ENCODE measurements at places on chromosomes 3 and 15.

- no peak for DNase-seq
Measured at GRCh38 chr3:194702545-194702944, 16.9 kb downstream of the FAM43A start.

DNA sequence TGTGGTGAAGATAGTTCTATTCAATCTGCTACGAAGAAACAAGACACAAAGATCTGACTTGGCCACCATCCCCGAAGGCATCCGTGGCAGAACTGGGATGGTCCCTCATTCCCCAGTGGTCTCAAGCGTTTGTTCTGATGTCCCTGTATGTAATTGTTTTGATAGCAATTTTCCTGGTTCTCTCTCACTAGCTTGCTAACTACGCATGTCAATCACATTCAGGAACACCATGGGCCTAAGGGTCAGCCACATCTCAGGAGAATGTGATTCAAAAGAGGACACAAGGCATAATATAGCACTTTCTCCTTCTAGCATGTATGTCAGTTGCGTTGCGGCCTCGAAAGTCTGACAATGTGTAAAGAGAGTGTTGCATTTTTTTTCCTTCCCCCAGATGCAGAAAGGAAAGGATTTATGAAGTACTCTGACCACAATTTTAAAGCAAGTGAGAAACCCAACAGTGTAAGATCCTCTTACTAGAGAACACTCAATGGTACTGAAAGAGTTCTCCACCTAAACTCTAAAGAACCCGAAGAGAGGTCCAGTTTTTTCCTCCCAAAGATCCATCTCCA, 32.0 kb upstream of the TCF12 start:
- peak; percentile 30 for DNase-seq

GRCh38 chr3:1117843-1118473, 25.1 kb downstream of the CNTN6 start:
- no peak for DNase-seq

- no peak for DNase-seq
Measured at GRCh38 chr3:169227911-169228310, 435.6 kb downstream of the MECOM start.

- DNase-seq, result peak; percentile 79
Measured at GRCh38 chr3:56702490-56703315, 19.6 kb upstream of the TASOR start.

- peak; percentile 56 for DNase-seq
Measured at GRCh38 chr3:182913889-182914288, 66.4 kb downstream of the DCUN1D1 start.

DNA sequence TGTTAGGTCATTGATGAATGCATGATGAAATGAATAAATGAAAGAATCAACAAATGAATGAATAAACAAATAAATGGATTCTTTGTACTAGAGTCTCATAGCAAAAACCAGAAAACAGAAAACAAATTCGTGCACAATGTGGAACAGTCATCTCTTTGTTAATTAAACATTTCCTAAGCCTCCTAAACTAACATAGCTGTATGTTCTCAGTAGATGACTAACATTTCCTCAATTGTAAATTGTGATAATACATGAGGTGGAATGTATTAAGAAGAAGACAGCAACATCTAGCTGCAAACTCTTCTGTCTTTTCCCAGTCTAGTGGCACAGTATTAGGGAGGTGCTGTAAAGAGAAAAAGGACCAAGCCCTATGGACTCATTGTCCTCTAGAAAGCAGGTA, 1021.0 kb downstream of the MCTP2 start:
- no peak for DNase-seq

DNA sequence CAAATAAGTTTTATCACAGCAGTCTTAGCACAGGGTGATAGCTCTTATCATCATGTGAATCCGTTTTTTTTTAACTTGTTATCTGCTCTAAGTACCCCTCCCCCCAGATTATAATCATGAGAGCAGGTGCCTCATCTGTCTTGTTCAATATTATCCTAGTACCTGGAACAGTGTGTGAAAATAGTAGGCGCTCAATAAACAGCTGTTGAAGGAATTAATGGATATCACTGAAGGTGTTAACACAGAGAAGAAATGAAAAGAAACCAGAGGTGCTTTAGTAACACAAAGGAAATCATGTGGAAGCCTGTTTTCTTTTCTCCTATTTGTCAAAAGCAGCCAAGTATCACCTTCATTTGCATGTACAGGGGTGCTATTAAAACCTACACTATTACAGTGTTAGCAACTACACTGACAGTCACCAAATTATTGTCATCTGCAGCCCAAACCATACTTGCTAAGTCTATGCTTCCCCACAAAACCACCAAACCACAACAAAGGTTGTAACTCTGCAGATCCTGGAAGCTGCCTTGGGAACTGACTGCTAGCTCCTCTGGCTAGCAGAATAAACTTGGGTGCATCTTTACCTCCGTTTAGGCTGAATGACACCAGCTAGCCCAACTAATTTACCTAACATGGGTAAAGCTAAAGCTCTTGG, 2.9 kb downstream of the XPC start:
- DNase-seq, result peak; percentile 83

- peak; percentile 48 for DNase-seq
Measured at GRCh38 chr3:46440531-46441294, 24.0 kb downstream of the LTF start.

- DNase-seq, result no peak
Measured at GRCh38 chr3:116423374-116423773, 21.9 kb downstream of the LSAMP start.

- DNase-seq, result no peak
Measured at GRCh38 chr15:100588638-100589242, 13.2 kb downstream of the LINS1 start.

DNA sequence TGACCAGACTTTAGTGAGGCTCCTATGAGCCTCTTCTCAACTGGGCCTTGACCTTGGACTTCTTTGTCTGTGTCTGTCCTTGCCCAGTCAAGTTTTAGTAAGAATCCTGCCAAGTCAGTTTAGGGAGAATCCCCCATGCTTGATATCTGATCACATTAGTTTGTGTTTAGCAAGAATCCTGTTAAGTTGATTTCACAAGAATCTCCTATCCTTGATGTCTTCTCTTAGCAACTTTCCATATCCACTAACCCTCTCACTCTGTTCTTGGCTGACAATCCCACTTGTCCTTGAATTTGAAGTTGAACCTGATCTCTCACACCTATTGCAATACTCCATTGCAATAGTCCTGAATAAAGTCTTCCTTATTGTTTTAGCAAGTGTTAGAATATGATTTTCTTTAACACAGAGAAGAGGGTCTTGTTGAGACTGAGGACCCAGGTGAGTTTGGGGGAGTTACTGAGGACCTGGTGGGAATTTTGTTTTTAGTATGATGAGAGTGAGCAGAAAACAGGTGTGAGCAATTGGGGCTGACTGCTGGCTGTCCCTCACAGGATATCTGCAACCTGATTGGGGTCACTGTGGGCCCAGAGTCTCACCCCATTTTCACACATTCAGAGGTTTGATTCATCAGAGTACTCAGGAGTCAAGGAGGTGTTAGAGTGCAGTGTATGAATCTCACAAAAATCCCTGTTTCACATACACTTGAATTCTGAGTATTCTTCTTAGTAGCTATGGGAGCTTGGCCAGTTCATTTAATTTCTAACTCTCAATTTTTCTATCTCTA, 39.9 kb upstream of the TNFAIP8L3 start:
- no peak for DNase-seq
